ENCODE measurements at places on chromosomes 5 and 9. TPM values are rescaled to one million over a fixed set of nuclear protein-coding genes. Genes with fewer than 3 reads are reported as not detected.

Gene ERGIC1
- 317 TPM for total RNA-seq

Gene CAMK4
- not detected for total RNA-seq

Gene SPINK13
- not detected for total RNA-seq

Gene BTNL3
- not detected for total RNA-seq

Gene SLC6A19
- total RNA-seq: not detected

Gene FABP6
- 0.97 TPM for total RNA-seq

Gene SLC1A1
- 1.8 TPM for total RNA-seq

Gene HTR4
- total RNA-seq: not detected

Gene FOXD4
- 0.58 TPM for total RNA-seq

Gene SLC44A1
- total RNA-seq: 23.6 TPM

All from A549 treated with DMSO at 1 μM for 4 hours (cell line).